ENCODE measurements at places on chromosomes 1 and 21. TPM values are rescaled to one million over a fixed set of nuclear protein-coding genes. Genes with fewer than 3 reads are reported as not detected.

The CHRM3 gene
- polyA plus RNA-seq = 0.16 TPM

The ELOVL1 gene
- 127 TPM for polyA plus RNA-seq

The PCP4L1 gene
- not detected for polyA plus RNA-seq

DNA sequence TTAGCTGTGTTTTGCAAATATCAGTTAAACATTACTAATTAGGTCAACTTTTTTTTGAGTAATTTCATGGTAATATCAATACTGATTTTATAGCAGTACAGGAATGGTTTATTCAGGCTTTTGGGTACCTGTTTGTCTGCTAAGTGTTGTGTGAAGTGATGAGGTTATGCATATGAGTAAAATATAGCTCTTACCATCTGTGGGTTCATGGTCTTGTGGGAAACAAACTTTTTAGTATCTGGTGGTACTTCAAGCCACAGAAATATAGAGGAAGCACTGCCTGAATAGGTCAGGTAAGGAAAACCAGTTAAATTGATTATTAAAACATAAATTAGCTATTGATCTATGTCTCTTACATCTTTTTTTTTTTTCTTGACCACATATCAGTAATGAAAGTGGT, 113.9 kb downstream of the RABGAP1L start:
- DNase-seq = no peak

GRCh38 chr1:84715342-84716019, 25.2 kb upstream of the SSX2IP start:
- DNase-seq = no peak

Data from SK-N-SH (cell line).